ENCODE measurements at places on chromosomes 7 and 10. TPM values are rescaled to one million over a fixed set of nuclear protein-coding genes. Genes with fewer than 3 reads are reported as not detected.

The CLDN15 gene
- 3.8 TPM for total RNA-seq

The TMUB1 gene
- 60.7 TPM for total RNA-seq

The STEAP1 gene
- 12.5 TPM for total RNA-seq

GRCh38 chr10:60200012-60200681, 189.5 kb downstream of the ANK3 start:
- DNase-seq = no peak

GRCh38 chr7:130490888-130491804, 739 bp upstream of the MEST start:
- DNase-seq = peak; percentile 61

DNA sequence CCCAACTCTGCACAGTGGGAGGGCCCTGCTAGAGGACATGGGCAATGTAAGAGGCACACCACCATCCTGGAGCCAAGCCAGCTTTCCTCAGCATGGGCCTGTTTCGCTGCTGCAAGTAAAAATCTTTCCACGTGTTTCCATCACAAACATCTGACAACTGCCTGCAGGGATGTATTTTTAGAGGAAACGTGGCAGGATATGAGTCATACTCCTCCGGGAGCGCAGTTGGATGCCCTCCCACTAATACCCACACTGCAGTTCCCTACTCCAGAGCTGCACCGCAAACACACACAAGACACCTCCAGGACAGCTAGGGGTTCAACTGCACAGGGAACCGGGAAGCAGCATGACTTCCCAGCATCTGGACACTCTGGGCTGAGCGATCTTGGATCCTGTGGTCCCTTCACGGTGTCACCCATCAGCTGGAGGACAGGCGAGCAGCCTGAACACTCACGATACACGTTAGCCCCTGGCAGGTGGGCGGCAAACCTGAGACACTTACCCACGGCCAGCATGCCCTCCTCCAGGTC, 26.1 kb downstream of the PLAC9 start:
- peak; percentile 99 for DNase-seq

DNA sequence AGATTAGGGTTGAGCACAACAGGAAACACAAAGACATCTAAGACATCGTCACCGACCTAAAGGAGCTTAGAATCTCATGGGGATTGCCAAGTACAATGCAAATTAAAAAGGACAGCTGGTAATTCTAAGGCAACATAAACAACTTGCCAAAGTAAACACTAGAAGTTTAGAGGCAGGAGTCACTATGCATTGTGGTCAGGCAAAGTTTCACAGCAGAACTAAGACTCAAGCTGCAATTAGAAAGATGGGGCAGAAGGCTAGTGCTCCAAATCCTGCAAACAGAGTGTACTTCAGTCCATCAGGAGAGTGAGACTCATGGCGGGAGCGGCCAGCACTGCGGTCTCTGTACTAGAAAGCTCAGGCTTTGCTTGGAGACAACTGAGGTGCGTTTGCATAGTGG, 52.7 kb downstream of the HIPK2 start:
- DNase-seq = peak; percentile 71
